ENCODE measurements at places on chromosomes 3 and 15. TPM values are rescaled to one million over a fixed set of nuclear protein-coding genes. Genes with fewer than 3 reads are reported as not detected.

Gene HYAL1
- 59.0 TPM for total RNA-seq

Gene P2RY12
- not detected for total RNA-seq

Gene SMCO1
- total RNA-seq = not detected

Gene GPR160
- 15.1 TPM for total RNA-seq

Gene NOX5
- total RNA-seq = not detected

Gene CD47
- 195 TPM for total RNA-seq

GRCh38 chr3:10845001-10845761 is 29.2 kb downstream of the SLC6A11 start:
- peak; percentile 31 for DNase-seq

- DNase-seq = no peak
These were observed 9.9 kb downstream of the ARL6IP5 start for GRCh38 chr3:69094467-69095205.

GRCh38 chr3:170033489-170033888 is 4.3 kb upstream of the GPR160 start:
- DNase-seq = no peak

DNA sequence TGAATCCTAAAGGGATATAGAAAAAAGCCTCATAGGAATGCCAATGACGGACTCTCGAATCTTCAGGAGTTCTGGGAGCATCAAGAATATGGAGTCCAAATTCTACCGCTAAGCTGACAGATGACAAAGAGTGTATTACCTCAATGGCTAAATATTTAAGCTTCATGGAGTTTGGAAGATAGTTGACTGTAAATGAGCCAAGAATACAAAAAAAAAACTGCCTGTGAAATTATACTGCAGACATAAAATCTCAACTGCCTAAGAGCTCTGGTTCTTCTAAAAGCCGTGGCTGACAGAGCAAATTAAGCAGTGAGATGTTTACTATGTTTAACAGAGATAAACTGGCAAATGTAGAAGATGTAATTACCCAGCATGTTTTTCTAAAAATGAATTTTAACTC is 140.0 kb downstream of the GADL1 start:
- no peak for DNase-seq

GRCh38 chr3:197171481-197172067 is 126.8 kb downstream of the DLG1 start:
- no peak for DNase-seq

DNA sequence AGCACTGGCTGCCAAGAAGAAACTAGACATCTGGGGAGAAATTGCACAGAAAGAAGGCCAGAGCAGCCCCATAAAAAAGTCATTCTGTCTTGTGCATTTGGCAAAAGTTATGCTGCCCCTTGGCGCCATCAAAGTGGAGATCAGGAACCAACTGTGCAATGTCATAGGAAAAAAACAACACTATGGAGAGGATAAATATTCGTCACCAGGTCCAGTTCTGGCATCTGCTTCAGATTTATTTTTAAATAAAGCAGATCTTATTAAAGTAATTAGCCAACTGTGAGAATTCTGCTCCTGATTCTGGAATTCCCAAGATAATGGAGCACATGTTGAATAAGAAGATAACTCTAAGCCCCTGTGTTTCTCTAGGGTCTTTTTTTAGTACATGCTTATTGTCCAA is 500.0 kb upstream of the IL12A start:
- DNase-seq = no peak

DNA sequence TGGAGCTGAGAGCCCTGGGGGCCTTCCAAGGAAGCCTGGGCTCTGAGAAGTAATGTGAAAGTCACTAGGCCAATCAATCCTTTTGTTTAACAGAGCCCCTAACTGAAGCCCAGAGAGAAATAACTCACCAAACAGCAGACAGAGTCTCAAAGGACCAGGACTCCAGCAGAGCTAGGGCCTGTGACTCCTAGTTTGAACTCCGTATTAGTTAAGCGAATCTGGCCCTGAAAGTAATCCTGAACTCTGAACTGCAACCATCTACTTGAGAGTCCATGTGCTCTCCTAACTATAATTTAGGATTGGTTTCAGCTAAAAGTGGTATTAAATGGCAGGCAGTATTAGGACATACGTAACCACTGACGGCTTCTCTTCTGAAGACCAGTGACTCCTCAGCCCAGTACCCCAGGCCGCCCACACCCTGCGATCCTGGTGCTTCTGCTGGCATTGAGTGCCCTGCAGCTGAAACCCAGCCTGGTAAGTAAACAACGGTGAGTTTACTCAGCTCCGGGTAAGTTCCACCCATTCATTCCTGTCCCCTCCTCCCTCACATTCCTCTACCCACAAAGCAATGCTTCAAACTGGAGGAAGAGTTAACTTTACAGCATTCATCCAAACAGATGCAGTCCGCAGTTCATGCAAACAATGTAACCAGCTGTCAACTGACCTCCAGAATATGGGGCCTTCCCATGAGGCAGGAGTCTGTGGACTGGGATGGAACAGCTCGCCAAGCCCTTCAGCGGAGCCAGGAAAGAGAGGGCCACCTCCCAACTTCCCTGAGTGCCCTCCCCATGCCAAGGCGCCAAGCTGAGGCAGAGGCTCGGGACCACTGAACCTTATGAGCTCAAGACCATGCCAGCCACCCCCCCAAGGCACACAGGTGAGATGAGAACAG is 7.3 kb downstream of the MYO5C start:
- DNase-seq = peak; percentile 90

DNA sequence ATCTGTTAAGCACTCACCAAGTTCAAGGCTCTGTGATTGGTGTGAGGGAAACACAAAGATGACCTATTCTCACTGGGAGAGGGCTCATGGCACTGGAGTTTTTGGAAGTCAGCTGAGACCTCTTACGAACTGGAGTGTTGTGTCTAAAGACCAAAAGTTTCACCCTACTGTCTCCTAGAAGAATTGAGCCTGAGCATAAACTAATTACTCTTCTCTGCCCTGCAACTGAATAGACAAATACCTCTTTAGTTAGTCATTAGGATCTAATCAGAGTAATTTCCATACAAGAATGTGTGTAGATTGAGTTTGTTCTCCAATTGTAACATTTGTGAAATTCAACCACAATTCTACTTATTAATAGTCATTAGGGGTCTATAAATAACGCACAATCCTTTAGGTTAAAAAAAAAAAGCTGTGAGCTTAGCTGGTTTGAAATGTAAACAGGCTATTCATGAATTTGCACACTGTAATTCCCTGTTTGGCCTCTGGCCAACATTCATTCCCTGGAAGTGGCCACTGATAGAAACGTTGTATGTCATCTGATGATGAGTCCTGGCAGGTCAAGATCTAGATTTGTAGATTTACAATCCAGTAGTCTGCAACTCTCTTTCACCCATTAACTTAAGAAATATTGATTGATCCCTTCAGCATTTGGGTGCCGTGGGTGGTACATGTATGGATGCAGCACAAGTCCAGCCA is 76.8 kb upstream of the SOX14 start:
- no peak for DNase-seq
